Right atrium auricular region (tissue), 2 donors: ENCODE measurements at places on chromosomes 3 and 15. TPM values are rescaled to one million over a fixed set of nuclear protein-coding genes. Genes with fewer than 3 reads are reported as not detected.
A peak's percentile ranks its signal among the peaks of the same experiment; 100 is the strongest.

DNA sequence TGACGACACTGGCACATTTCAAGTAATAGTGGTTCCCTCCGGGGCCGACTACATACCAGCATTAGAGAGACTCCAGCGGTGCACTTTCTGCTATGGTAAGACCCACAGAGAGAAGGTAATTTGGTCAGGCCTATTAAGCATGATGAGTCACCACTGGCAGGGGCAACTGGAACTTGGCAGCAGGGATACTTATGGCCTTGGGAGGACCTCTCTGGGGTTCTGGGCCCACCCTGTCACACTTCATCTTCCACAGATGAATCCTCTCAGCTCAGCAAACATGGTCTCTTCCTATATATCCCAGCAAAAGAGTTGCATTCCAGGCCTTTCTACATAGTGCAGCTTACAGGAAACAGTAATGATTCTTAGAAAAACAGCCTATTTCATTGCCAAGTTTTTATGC, 88.0 kb downstream of the PIK3R4 start:
- H3K4me1 ChIP-seq: peaks cover 17% of the 10 kb centered on the region
- H3K4me3 ChIP-seq: no peak overlapping the region
- no peak for DNase-seq
- H3K36me3 ChIP-seq: no peaks in the 10 kb centered on the region

TFG gene
- 79.1 TPM for total RNA-seq

ZNF662 gene
- total RNA-seq: 2.7 TPM

PPP1R14D gene
- not detected for total RNA-seq

KLHL40 gene
- total RNA-seq: 0.15 TPM

DNA sequence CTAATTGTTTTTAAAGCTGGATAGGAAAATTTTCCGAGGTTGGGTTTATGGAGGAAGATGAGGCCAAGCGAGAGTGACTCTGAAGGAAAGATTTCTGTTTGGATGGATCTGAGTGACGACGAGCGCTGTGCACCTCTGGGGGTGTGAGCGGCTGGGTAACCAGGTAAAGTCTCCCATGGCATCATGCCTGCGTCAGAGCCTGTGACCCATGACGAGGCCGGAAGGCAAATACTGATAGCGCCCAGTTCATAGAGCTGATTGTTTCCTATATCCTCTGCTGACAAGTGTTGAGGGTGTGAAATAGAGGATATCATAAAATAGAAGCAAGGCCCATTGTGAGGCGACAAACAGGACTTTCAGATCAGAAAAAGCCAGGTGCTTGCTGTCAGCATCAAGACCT, 33.7 kb upstream of the MAGEF1 start:
- no peaks in the 10 kb centered on the region for H3K36me3 ChIP-seq
- no peak overlapping the region for H3K27ac ChIP-seq
- no peaks in the 10 kb centered on the region for H3K27me3 ChIP-seq
- DNase-seq: no peak
- H3K4me3 ChIP-seq: no peak overlapping the region
- H3K4me1 ChIP-seq: no peaks in the 10 kb centered on the region

CPNE9 gene
- total RNA-seq: not detected

- no peak overlapping the region for H3K4me3 ChIP-seq
- H3K4me1 ChIP-seq: no peaks in the 10 kb centered on the region
- DNase-seq: no peak
- no peaks in the 10 kb centered on the region for H3K36me3 ChIP-seq
- H3K27ac ChIP-seq: no peak overlapping the region
Measured at GRCh38 chr3:128335621-128336296, 130.9 kb downstream of the DNAJB8 start.

DNA sequence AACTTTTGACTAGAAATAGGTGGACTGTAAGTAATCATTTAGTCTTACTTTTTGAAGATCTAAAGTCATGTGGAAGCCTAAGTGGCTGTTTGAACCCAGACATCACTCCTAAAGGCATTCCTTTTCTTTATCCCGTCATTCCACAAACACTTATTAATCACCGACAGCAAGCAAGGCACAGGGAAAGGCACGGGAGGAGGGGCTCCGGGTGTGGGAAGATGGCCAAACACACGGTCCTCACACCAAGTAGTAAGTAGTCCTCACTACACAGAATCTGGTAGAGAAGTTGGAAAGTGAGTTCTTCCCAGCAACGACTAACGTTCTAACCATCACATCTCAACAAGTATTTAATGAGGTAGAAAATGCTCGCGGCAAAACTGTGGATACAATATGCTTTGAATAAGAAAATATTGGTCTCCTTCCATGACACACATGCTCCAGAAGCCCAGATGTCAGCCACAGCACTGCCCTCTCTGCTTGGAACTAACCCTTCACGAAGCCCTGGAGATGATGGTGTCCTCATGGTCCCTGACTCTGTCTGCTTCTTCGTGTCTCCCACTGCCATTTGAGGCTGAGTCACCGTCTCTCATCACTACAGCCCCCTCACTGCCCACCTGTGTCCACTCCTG, 202.2 kb downstream of the OPA1 start:
- no peaks in the 10 kb centered on the region for H3K4me1 ChIP-seq
- no peak overlapping the region for H3K4me3 ChIP-seq
- no peak for DNase-seq

TRIM42 gene
- not detected for total RNA-seq

CYP1A1 gene
- 1.0 TPM for total RNA-seq

RARB gene
- total RNA-seq: 15.2 TPM

DNA sequence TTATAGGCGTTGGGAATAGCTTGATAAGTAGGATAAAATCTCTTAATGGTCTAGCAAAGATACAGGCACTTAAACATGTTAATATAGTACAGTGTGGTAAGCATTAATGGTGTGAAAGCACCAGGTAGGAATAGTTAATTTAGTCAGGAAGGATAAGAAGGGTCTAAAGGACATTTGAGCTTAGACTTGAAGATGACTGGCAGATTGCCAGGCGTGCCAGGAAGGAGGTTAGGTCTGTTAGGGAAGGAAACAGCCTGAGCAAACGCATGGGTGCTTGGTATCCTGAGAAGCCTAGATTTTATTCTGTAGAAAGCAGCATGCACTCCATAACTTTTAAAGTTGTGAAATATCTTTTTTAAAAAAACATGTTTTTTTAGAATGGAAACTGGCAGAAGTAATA, 17.7 kb downstream of the SEC62 start:
- no peaks in the 10 kb centered on the region for H3K27me3 ChIP-seq
- no peak overlapping the region for H3K4me3 ChIP-seq
- DNase-seq: no peak
- H3K4me1 ChIP-seq: no peaks in the 10 kb centered on the region

DNA sequence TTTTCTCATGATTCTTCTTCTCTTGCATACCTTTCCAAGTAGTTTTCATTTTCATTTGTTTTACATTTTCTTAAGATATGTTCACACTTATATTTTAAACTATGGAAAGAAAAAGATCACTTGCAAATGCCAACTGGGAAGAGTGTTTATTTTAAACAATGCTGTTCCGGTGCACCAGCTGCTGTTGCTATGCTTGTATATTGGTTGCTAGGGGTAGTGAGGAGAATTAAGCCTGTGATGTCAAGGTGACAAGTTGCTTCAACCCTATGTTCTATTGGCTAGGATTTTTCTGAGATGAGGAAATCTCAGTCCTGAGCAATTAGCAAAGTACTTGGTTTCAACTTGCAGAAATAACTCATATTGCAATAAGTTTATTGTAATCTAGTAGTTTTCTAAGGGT, 500.1 kb downstream of the MFSD1 start:
- H3K27ac ChIP-seq: no peak overlapping the region
- H3K4me1 ChIP-seq: no peaks in the 10 kb centered on the region
- DNase-seq: no peak
- no peaks in the 10 kb centered on the region for H3K36me3 ChIP-seq
- H3K27me3 ChIP-seq: no peaks in the 10 kb centered on the region
- H3K4me3 ChIP-seq: no peak overlapping the region

- no peak overlapping the region for H3K4me3 ChIP-seq
- H3K4me1 ChIP-seq: no peaks in the 10 kb centered on the region
- H3K27ac ChIP-seq: no peak overlapping the region
- H3K27me3 ChIP-seq: no peaks in the 10 kb centered on the region
- DNase-seq: no peak
Measured at GRCh38 chr15:34644851-34645250, 61.4 kb upstream of the GOLGA8B start.

DNA sequence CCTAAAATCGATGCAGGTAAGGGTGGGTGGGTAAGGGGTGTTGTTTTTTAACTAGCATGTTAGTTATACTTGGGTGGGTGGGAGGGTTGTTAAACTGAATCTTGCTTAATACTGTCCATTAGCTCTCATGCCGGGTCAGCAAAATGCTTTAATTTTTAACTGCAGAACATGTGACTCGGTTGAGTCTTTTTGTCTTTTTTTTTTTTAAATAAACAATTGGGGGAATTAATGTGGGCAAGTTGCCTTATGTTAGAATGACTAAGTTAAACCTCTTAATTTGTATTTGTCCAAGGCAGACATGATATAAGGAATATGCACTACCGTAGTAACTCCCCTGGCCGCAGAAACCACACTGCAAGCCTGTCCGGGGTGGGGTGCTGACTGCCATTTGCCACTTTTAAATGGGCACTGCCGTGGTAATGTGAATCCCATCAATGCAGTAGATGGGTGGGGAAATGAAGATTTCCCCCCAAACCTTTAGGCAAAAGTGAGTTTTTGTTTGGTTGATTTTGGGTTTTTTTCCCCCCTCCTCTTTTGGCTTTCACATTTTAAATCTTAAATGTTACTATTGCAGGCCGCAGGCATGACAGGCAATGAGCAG, 54.3 kb upstream of the CCR4 start:
- no peak overlapping the region for H3K4me3 ChIP-seq
- no peak overlapping the region for H3K27ac ChIP-seq
- H3K4me1 ChIP-seq: no peaks in the 10 kb centered on the region
- no peak for DNase-seq
- H3K27me3 ChIP-seq: no peaks in the 10 kb centered on the region

DNA sequence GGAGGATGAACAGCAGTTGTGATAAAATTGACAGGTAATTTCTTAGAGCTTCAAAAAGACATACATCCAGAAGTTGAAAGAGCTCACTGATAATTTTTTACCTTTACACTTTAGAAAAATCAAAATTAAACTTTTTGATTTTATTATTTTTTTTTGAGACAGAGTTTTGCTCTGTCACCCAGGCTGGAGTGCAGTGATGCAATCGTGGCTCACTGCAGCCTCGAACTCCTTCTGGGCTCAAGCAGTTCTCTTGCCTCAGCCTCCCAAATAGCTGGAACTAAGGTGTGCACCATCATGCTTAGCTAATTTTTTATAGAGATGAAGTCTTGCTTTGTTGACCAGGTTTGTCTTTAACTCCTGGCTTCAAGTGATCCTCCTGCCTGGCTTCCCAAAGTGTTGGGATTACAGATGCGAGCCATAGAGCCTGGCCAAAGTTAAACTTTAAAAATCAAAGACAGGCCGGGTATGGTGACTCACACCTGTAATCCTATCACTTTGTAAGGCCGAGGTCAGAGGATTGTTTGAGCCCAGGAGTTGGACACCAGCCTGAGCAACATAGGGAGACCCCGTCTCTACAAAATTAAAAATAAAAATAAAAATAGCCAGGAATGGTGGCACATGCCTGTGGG, 21.7 kb downstream of the PLA2G4F start:
- no peaks in the 10 kb centered on the region for H3K27me3 ChIP-seq
- peak; percentile 32 for DNase-seq
- H3K4me1 ChIP-seq: no peaks in the 10 kb centered on the region
- no peak overlapping the region for H3K4me3 ChIP-seq
- H3K36me3 ChIP-seq: no peaks in the 10 kb centered on the region

- H3K4me3 ChIP-seq: no peak overlapping the region
- no peak for DNase-seq
- H3K36me3 ChIP-seq: no peaks in the 10 kb centered on the region
- no peaks in the 10 kb centered on the region for H3K4me1 ChIP-seq
- H3K27me3 ChIP-seq: no peaks in the 10 kb centered on the region
Measured at GRCh38 chr3:73364517-73364916, 260.2 kb downstream of the PDZRN3 start.

GRCh38 chr3:188280627-188281026, 126.7 kb downstream of the LPP start:
- DNase-seq: no peak
- no peaks in the 10 kb centered on the region for H3K27me3 ChIP-seq
- no peaks in the 10 kb centered on the region for H3K36me3 ChIP-seq
- H3K4me1 ChIP-seq: peaks cover 71% of the 10 kb centered on the region
- H3K27ac ChIP-seq: no peak overlapping the region

- H3K27me3 ChIP-seq: no peaks in the 10 kb centered on the region
- H3K4me3 ChIP-seq: no peak overlapping the region
- no peak for DNase-seq
- no peaks in the 10 kb centered on the region for H3K4me1 ChIP-seq
Measured at GRCh38 chr3:150521463-150521862, 24.8 kb downstream of the SERP1 start.

FGF12 gene
- 218 TPM for total RNA-seq

DNA sequence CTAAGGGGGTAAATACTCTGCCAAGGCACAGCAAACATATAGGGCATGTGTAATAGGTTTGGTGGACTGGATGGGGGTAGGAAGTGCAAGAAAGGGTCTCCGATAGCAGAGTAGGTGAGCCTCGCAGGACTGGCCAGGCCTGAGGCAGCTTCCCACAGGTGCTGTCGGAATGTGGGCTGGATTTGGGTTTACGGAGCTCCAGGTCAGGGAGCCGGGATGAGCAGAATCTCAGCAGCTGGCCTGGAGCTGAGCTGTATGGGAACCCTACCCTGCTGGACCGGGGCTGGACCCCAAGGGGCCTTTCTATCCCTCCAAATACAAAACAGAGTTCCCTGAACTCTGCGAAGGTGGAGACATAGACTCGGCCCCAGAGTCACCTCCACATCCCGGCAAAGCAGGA, 15.0 kb downstream of the KLF15 start:
- H3K4me1 ChIP-seq: no peaks in the 10 kb centered on the region
- no peak overlapping the region for H3K4me3 ChIP-seq
- peak; percentile 56 for DNase-seq

TAGLN3 gene
- not detected for total RNA-seq

DNA sequence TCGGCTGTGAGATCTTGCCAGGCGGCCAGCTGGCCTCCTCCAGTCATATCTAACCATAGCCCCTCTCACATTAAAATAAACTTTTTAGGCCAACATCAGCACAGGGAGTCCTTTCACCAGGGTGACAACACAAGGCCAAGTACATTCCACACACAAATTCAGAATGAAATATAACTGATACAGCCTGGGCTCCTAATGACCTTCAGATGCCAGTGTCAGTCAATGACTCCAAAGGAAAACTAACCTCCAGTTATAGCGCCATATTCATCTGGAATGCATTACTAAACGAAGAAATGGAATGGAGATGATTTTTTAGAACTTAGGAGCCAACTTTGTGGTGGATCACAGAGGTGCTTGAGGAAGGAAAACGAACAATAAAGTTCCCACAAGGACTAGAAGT, 205.4 kb downstream of the GREM1 start:
- no peaks in the 10 kb centered on the region for H3K27me3 ChIP-seq
- H3K4me3 ChIP-seq: no peak overlapping the region
- DNase-seq: no peak
- no peaks in the 10 kb centered on the region for H3K36me3 ChIP-seq

GOLGA8J gene
- total RNA-seq: not detected
